ENCODE measurements at places on chromosomes 2 and 18.

DNA sequence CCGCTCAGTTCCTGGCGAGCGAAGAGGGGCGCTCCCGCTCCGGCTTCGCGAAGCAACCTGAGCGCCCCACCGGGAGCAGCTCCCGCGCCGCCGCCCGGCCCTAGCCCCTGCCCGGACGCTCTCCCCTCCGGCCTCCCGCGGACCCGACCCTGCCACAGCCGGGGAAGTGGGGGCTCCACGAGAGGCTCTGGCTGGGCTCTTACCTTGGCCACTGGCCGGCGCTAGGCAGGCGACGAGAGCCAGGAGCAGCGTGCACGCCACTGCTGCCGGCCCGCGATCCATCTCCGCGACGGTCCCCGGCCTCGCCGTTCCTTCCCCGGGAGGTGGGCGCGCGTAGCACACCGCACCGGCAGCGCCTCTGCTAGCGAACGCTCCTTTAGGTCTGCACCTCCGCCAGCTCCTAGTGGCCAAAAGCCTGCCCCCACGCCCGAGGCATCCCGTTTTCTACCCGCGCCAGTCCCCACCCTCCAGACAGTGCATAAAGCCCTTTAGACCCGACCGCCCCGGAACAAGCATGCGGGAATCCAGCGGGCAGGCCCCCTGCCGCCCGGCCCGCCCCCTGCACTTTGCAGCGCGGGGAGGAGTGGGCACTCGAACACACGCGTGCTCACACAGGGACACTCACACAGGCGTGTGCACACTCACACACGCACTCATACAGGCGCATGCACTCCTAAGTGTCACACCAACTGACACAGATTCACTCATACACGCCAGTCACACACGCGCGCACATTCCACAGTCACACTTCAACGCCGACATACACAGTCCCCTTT is at the start of gene LRP2:
Gene LRP2, minus strand, starts transcription at position 417 of the 776 bp plus-strand sequence. Its CDS starts 135 bp downstream, at position 282.
- peak; percentile 42 for DNase-seq

- no peak for DNase-seq
These were observed 200.9 kb upstream of the EPAS1 start for GRCh38 chr2:46096260-46096659.

DNA sequence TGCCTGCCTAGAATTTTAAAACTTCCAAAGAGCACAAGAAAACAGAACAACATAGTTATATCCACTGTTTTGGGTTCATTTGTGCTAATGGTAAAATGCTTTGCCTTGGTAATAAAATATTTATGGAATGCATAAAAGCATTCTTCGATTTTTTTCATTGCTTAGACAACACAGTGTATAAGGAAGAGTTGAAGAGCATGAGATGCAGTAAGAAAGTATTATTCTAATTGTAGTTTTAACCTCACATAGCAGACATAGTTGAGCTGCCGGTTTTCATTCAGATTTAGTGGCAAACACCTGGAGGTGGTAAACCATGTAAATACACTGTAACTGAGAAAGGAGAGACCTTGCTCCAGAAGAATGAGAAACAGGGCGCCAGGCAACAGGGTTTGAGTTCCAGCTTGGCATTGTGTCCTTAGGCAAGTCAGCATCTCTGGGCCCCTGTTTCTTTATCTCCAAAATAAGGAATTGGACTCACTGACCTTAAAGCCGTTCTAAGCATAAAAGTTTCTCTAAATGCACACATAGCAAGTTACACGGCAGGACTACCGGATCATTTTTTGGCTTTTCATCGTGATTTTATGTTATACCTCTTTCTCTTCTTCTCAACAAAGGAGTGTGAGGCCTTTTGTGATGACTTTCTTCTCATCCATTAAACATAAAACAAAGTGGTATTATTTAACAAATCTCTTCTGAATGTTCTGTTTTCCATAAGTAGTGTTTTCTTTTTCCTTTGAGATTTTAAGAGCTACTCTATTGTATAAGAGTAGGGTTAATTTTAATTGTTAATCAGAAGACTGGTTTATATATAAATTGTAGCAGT is 7.9 kb downstream of the UGP2 start:
- DNase-seq = no peak

GRCh38 chr18:13317801-13318200 is 99.2 kb downstream of the LDLRAD4 start:
- no peak for DNase-seq

- no peak for DNase-seq
These were observed 77.4 kb upstream of the OSR1 start for GRCh38 chr2:19435815-19436214.

DNA sequence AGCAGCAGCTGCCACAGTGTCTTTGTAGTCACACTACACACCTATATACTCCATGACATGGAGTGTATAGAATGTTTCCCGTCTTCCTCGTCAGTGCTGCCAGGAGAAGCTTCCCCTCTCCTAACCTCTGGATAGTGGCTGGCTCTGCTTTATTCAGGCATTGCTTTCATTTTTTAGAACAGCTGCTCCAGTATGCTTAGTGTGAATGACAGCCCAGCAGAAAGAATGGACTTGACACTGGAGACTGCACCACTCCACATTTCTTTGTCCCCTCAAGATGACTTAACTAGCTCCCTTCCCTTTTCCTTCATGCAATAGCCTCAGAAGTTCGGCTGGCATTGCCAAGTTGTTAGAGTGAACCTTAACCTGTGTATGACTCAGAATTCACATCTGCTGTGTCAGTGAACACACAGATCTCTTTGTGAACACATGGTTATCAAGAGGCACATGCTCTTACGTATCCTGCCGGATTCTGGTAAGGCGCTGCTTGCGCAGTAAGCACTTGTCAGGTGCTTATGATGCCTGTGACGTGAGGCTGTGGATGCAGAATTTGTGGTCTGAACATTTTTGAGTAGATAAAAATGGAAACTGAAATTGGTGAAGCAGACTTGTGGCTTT is 73.9 kb downstream of the NEDD4L start:
- no peak for DNase-seq

DNA sequence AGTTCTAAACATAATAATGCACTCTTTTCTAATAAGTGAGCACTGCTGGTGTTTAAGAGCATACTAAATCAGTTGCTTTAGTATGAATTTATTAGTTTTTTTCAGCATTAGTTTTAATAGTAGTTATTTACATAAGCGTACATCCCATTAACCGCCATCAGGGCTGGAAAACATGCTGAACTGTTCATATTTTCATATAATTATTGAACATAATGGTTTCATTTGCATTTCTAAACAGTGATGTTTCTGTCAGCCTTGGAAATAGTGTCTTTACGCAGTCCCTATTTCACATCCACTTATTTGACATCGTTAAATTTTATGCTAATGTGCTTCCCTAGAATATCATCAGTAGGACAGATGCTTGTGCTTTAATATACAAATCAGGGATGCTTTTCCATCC is 71.5 kb downstream of the KIAA1328 start:
- DNase-seq = no peak

- no peak for DNase-seq
These were observed 143.5 kb downstream of the B3GNT2 start for GRCh38 chr2:62339413-62339812.

DNA sequence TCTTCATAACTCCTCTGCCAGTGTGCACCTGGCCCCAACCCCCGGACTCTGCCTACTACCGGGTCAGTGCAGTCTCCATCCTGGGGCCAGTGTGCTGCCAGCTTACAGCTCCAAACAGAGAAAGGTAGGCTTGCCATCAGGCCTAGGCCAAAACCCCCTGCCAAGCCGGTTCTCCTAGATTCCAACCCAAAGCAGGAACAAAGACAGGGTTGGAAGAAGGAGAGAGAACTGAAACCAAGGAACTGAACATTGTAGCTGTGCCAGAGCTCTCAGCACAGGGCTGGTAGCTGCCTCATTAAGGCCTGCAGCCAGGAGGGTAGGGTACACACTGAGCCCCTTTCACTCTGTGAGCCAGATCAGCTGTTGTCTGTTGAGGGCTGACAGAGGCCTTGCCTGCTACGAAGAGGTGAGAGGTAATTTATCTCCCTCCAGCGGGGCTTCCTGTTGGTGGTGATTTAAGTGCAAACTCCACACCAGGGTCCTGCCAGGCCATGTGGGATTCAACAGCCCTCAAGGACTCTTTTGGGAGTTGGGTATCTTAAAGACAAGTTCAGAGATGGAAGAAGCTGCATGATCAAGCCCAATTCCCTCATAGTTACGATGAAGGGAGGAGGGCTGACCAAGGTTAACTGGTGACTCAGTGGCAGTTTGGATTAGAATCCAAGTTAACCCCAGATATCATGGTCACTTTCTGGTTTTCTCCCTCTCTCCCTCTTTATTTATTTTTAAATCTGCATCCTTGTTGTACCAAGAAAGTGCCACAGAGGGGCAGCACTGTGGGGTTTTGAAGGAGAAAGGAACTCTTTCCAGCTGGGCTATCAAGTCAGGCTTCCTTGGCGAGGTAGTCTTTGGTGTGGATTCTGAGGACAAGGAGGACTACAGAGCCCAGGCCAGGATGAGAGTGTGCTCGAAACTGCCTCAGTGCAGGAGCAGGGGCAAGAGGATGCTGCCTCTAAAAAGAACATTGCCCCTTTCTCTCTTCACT is 48.1 kb downstream of the CYRIA start:
- peak; percentile 42 for DNase-seq

- DNase-seq = no peak
These were observed 4.7 kb downstream of the IL1RL2 start for GRCh38 chr2:102191501-102191900.

DNA sequence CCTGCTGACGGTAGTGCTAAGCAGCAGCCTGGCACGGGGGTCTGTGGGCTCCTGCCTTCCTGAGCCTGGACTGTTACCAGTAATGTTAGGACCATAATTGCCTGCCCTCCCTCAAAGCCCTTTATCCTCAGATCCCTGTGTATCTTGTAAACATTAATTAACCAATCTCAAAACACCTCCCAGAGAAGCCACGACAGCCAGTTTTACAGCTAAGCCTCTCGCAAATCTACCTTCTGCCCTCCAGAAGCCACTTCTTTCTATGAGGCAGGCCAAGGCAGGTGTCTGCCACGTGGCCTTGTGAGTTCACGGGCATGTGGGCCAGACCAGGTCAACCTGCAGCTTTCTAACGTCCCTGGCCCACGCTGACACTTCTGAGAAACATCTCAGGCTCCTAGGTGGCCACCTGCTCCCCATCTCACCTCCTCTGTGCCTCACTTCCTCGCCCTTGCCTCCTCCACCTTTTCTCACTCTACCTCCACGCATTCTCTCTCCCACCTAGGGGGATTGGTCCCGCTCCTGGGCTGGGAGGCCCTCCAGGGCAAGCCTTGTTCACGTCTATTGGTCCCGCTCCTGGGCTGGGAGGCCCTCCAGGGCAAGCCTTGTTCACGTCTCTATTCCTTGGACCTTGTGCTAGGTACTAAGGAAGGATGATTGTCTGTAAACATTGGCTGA is 64.3 kb downstream of the EDAR start:
- DNase-seq = no peak

DNA sequence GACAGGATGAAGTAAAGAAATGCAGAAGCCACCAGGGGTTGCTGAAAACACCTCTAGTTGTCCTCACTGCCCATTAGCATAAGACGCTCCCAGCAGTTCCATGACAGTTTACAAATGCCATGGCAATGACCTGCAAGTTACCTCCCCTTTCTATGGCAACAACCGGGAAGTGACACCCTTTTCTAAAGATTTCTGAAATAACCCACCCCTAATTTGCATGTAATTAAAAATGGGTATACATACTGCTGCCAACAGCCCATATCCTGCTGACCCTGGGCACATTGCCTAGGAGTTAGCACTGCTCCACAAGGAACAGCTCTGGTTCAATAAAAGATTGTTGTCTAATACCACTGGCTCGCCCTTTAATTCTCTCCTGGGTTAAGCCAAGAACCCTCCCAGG is 178.3 kb upstream of the LRATD1 start:
- DNase-seq = no peak

GRCh38 chr2:25374411-25374810 is 32.7 kb upstream of the DNMT3A start:
- DNase-seq = no peak
